Vagina (tissue), 2 donors: ENCODE measurements at places on chromosomes 12 and 14.

GRCh38 chr12:93585247-93585646 lies 12.8 kb downstream of the SOCS2 start:
- DNase-seq, result no peak

DNA sequence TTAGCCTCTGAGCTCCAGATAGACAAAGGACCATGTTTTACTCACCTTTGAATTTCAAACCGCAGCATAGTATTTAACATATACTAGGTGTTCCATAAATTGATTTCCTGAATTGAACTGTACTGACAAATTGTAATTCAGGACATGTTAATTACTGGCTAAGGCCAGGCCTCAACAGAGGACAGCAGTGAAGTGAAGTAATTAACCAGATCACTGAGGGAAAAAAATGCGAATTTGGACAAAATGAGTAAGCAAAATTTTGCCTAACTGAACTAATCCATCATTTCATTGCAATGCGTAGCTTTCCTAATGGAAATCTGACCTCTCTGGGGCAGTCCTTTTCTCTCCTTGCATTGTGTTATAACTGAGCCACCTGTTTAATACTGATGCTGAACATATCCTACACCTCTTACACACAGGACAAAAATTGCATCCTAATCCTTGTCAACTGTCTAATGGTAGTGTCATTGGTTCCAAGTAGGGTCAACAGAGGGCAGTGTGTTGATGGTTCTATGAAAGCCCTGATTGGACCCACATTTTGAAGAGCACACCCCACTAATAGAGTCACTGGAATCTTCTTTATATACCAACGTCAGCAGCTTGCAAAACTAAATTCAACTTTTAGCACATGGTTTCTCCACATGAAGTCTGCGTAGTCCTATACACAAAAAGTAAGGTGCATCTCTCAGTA lies 148.4 kb downstream of the SLC25A21 start:
- DNase-seq, result no peak

- DNase-seq, result no peak
Observed at GRCh38 chr12:47808574-47809365, 10.9 kb downstream of the HDAC7 start.

GRCh38 chr14:80518173-80518572 lies 306.9 kb upstream of the DIO2 start:
- DNase-seq, result no peak

- no peak for DNase-seq
Observed at GRCh38 chr14:61652526-61653262, 42.6 kb upstream of the HIF1A start.

DNA sequence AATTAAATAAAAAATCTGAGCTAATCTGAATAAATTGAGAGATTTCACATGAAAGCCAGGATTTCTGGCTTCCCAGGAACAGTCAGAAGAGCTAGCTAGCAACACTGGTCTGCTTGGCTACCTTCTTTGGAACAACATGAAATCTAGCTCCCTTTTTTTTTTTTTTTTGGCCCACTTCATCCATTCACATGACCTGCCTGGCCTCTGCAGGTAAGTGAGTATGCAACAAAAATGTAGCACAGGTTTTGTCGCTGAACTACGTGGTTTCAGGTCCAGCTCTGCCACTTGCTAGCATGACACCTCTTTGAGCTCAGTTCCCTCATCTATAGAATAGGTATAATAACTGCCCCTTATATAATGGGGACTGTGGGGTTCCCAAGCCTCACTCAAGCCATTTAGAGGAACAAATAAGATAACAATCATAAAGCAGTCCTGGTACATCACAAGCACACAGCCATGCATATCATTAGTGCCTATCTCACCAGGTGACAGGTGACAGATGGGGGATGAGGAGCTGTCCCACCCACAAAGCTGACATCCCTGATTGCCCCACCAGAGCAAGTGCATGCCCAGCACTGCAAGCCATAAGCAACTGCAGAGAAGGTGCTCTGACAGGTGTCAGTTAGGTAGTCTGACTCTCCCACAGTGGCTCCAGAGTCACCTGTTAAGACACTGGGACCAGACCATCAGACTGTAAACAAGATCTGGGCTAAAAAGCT lies 25.6 kb downstream of the PXN start:
- DNase-seq, result no peak

DNA sequence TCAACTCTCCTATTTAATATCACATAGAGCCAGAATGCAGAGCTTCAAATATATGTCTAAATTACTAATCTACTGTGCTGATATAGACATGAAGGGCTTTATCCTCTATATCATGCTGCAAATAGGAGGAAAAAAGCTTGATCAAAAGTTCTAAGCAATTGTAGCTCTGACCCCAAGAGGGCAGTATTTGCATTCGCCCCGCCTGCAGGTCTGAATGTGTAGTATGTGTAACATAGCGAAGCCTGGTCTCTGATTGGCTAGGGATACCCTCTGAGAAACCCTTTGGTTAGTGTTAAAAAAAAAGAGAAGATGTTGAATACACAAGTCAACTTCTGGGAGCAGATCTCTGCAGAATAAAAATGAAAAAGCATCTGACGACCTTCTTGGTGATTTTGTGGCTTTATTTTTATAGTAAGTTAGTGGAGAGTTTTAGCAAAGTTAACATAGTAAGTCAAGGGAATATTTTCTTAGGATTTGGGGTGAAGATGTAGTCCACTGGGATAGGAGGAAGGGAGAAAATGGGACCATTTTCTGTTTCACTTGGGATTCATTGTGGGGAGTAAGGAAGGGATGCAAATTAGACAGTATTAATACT lies 151.6 kb upstream of the OR4E1 start:
- DNase-seq, result no peak

DNA sequence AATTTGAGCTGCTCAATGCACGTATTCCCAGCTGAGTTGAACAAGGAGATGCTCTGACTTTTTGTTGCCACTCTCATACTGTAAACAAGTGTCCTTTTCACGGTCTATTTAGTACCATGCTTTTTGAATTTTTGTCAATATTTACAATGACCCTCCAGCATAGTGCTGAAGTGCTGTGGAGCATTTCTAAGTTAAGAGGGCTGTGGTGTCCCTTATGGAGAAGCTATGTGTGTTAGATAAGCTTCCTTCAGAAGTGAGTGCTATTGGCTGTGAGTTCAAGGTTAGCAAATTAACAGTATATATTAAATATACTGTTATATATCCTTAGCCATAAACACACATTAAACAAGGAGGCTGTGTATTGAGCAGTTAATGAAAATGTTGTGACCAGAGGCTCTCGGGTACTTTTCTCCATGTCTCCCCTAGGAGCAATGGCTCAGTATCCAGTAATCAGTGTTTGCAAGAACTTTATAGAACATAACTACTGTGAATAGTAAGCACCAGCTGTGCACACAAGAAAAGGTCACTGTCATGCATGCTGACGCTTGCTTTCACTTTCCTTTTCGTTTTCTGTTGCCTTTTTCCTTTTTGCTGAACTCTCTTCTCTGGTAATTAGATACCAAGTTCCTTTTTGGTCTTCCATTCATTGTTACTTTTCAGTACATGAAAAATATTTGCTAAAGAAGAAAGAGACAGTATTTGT lies 187.2 kb upstream of the NEDD1 start:
- DNase-seq, result no peak

DNA sequence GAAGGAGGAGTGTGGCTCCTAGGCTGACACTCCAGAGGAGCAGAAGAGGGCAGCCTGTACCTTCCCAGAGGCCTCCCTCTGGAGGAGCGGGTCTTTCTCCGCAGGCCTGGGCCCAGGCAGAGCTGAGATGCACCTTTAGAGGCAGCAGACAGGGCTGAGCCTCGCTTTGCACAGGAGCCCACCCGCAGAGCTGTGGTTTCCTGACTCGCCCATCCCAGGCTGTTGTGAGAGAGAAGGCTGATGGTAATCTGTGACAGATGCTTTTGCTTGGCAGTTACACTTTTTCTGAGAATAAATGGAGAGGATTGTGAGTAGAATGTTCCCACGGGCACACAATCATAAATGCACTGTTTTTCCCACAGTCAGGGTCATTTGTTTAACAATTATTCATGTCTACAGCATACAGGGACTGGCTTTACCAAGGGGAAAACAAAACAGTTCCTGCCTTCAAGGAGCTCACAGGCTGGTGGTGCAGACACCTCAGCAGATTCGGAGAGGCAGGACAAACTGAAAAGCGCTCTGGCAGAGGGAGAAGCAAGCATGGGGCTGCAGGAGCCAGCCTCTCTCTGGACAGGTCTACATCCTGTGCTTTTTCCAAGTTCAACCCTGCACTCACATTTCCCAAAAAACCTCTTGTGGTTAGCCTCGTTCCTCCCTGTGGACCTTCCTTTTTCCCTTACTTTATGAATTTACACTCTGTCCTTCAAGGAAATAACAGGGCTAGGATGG lies 13.9 kb downstream of the EVL start:
- peak; percentile 71 for DNase-seq

DNA sequence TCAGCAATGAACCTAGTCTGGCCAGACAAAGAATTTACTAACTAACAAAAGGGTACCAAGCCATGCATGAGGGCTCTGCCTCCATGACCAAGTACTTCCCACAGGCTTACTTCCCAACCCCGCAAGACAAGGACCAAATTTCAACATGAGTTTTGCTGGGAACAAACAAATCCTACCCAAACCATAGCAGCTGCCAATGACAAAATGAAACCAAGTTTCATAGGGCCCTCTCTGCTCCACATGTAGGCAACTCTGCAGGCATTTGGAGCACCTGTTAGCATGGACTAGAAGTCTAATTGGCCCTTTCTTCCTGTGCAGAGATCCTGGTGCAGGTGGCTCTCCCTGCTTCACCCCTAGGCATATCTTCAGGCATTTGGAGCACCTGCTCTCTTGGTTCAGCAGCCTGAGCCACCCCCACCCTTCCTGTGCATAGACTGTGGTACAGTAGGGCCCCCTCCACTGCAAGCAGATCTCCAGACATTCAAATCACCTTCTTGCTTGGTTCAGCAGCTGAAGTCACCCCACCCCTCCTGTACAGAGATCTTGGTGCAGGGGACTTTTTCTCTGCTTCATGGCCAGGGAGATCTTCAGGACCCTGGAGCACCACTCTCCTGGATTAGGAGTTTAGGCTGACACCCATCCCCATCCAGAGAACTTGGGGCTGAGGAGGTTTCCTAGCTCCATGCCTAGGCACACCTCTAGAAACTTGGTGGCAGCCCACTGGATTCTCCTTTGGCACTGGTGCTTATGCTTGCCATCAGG lies 308.7 kb downstream of the RPAP3 start:
- no peak for DNase-seq

GRCh38 chr12:3061059-3061458 lies 16.1 kb upstream of the TSPAN9 start:
- no peak for DNase-seq

DNA sequence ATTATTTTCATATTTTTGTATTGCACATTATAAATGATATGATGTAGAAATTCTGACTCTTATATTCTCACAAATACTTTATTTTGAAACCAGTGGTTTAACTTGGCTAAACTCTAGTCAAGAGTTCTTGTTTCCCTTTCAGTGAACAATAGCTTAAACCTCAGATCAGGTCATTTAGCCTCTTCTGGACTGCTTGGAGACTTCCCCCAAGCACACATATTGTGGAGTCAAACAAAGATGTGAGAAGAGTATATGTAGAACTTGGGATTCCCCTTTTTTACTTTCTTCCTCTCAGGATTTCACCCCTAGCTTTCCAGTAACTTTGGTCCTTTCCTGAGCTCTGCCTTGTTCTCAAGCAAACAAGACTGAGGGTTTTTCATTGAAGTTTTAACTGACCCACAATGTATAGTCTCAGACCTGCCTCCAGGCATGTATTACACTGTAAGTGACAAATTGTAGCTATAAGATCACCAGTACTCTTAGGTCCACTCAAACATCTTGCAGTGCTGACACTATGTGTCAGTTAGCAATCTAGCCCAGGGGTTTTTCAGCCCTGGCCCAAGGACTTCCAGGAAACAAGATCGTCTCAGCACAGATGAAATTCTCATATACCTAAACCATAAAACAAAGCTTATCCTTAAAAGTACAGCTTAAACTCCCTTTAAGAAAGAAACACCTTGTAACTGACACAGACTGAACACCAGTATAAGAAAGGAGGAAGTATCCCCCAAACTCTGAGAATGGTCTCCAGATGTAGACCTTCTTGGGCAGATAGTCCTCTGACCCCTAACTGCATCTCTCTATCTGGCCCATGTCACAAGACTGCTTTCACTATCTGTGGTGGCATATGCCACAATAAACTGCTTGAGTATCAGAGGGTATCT lies 98.6 kb downstream of the SLC6A15 start:
- DNase-seq, result no peak

DNA sequence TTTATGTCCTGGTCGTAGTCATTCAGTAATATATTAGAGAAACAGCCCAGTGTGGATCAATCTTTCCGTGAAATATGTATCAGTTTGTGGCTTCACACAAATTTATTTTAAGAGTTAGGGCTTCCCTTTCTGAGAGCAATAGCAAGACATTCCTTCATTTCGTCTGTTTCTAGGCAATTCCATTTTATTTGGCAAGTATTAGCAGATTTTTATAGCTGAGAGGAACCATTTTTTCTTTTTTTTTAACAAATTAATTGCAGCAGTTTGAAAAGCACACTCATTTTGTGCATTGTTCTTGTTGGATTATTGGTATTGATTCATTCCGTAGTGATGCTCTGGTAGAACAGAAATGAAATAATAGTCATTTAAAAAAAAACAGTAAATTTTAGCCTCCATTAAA lies 132.9 kb downstream of the SRGAP1 start:
- no peak for DNase-seq

DNA sequence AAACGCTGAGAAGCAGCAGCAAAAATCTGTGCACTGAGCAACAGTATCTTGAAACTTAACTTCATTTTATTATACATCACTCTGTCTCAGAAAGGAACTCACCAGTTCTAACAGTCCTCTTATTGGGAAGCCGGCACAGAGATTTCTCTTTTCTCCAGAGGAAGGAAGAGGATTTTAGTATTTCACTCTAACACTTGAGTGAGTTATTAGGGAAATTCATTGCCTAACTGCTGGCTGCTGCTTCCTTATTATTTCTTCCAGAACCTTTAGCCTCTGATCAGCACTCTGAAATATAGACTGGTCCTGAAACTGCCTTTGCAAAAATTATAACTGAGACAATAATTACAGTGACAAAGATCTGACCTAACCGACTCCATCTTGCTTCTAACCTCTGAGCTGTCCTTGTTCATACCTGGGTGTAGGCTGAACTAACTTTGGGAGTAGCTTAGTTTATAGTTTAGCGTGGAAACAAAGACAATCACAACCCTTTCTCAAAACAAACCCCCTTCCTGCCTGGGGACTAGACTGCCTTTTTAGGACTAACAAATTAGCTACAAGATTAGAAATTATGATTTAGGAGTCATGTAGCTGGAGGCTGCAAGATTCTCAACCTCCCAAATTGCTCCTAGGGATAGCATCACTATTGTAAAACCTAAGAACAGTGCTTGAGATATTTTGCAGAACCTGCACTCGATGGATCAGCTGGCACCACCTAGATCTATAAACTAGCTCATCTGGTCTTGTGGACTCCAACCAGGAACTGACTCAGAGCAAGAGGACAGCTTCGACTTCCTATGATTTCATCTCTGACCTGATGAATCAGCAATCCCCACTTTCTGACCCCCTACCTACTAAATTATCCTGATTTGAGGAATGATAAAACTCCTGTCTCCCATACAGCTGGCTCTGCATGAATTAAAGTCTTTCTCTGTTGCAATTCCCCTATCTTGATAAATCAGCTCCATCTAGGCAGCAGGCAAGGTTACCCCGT lies 117.5 kb downstream of the DYRK2 start:
- DNase-seq, result no peak

GRCh38 chr14:55430024-55430690 lies 10.3 kb downstream of the TBPL2 start:
- DNase-seq, result peak; percentile 52

GRCh38 chr14:32426586-32427388 lies 97.7 kb downstream of the AKAP6 start:
- no peak for DNase-seq

- no peak for DNase-seq
Observed at GRCh38 chr12:124496584-124496983, 70.8 kb downstream of the NCOR2 start.

GRCh38 chr12:28558250-28558649 lies 368.0 kb downstream of the CCDC91 start:
- DNase-seq, result no peak
